Heart left ventricle (tissue), 16 donors: ENCODE measurements at places on chromosomes 2 and 18.

DNA sequence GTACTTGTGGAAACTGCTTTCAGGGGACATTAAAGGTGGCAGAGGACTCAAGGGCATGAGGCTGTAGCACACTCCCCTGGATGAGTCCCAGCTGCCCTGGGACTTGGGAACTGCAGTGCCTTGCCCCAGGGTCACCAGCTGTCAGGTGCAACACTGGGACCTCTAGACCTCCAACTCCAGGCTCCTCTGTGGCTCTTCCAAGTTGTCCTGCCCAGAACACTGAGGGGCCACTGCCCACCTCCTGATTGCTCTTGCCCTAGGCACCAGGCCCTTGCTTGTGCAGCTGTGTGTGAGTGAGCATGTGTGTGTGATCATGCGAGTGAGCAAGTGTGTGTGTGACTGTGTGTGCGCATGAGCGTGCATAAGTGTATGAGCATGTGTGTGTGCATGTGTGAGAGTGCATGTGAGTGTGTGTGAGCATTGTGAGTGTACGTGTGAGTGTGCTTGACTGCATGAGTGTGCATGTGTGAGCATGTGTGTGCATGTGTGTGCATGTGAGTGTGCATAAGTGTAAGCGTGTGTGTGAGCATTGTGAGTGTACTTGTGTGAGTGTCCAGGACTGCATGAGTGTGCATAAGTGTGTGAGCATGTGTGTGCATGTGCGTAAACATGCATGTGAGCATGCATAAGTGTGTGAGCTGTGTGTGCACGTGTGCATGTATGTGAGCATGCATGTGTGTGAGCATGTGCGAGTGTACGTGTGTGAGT lies 301.5 kb downstream of the NDUFA10 start:
- no peak for DNase-seq

DNA sequence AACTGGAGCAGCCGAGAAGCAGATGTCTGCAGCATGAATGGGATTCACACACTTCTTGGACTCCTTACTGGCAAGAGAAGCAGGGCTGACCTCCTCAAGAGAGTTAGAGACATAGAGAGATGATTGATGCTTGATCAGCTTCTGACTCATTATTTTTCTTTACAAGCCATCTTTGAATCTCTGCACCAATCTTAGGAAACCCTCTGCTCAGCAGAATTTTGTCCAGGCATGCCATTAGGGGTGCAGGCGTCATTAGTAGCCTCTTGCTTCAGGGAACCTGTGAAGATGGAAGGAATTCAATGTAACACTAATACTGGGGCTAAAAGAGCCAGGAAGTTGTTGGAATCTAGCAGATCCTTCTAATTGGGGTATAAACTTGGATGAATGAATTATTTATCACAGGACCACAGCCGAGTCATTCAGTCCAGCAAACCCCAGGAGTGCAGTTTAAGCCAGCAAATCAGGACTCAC lies 151.8 kb downstream of the MGAT5 start:
- no peak for DNase-seq

- no peak for DNase-seq
Observed at GRCh38 chr2:78602862-78603261, 422.6 kb upstream of the REG3G start.

GRCh38 chr2:118264232-118264990 lies 176.1 kb downstream of the INSIG2 start:
- no peak for DNase-seq

DNA sequence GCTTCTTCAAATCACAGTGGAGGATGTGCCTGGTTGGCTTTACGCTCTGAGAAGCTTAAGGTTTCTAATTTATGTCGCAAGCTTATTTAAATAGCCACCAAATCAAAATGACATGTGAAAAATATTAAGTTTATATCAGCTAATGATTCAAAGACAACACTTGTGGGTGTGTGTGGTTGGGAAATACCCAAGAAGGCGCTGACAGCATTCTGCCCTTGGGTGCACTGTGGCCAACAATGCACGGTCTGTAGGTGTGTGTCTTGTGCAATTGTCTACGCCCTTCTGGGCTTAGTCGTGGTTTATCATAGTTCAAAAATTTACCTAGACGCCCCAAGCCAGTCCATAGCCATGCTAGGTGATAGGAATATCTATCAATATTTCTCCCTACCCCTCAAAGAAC lies 60.9 kb downstream of the KCTD1 start:
- no peak for DNase-seq

GRCh38 chr18:46411191-46411828 lies 245.7 kb downstream of the LOXHD1 start:
- no peak for DNase-seq

DNA sequence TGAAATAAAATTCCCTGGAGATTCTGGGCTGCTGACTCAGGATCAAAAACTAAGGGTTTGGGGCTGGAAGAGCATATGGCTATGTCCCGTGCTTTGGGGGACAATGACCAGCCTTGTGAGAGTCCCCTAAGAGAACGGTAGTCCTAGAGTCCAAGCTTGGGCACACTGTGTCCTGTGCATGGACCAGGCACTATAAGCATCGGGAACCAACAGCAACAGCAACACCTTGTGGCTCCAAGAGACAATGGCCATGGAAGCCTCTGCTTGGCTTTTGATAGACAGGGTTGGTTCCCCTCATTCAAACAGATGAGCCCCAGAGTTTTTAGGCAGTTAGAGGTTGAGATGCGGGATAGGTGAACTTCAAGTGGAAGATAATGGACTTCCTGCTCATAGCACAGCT lies 294.4 kb upstream of the CHAC2 start:
- no peak for DNase-seq

DNA sequence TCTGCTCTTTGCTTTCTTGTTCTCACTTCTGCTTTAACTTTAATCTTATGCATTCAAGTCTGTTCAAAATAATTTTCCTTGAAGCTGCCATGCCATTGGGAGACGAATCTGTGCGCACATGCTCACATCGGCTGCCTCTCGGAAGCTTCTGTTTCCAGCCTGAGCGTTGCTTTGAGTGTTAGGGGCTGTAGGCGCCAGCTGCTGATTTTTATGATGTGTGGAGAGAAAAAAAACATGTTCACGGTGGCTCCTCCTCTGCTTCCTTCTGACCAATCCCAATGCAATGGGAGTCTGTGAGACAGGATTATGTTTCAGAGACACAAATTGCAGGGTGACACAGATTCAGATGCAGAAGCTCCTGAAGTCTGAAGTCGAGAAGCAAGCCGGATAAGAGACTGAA lies at the start of gene MC4R:
MC4R (minus strand) TSS at position 180 of the 400 bp plus-strand sequence. CDS start 426 bp downstream, outside the sequence.
- no peak for DNase-seq

DNA sequence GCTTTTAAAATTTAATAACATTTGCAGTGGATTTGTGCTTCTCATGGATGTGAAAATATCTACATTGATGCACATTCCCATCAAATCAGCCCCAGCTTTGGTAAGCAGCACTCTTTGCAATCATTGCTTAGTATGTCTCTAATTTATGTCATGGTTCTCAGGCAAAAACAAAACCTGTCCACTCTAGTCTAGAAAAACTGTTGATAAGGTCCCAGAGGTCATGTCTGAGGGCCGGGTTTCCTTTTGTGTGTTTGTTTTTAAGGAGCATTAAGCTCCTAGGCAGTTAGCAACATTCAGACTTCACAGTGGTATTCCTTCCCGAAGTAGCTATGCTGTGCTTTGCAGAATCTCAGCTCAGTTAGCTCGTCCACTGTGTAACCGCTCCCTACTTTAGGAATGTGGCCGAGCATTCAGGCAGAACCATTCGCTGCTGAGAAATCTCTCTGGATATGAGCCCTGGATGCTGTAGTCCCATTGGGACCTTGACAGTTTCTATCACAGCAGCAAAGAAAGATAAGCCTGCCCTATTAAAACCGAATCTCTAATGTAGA lies 4.0 kb downstream of the DIPK1C start:
- peak; percentile 42 for DNase-seq

- no peak for DNase-seq
Observed at GRCh38 chr2:159088906-159089305, 120.5 kb downstream of the TANC1 start.

GRCh38 chr2:68505603-68506159 lies 38.3 kb downstream of the APLF start:
- no peak for DNase-seq

DNA sequence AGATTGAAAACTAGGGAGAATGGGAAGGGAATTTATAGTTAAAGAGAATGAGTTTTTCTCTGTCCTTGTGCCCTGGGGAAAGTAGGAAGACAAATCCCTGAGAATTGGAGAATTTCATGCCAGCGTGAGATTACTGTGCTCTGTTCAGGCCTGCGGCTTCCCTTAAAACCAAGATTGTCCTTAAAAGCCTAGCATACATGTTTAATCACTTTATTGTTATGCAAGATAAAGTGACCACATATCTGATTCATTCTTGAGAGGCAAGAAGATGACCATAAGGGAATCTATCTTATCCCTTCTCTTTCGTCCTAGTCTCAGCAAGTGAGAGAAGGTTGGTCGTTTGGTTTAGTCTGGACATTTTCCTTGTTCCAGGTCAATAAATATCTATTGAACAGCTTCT lies 75.9 kb downstream of the ADCYAP1 start:
- no peak for DNase-seq

DNA sequence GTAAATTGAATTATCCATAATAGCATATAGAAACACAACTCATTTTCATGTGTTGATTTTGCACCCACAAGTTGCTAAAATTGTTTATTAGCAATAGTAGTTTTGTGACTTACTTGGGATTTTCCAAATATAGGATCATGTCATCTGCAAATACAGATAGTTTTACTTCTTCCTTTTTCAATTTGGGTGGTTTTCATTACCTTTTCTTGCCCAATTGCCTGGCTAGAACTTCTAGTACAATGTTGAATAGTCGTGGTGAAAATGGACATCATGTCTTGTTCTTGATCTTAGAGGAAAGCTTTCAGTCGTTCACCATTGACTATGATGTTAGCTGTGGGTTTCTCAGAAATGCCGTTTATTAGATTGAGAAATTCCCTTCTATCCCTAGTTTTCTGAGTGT lies 60.2 kb upstream of the TCF7L1 start:
- DNase-seq = no peak

DNA sequence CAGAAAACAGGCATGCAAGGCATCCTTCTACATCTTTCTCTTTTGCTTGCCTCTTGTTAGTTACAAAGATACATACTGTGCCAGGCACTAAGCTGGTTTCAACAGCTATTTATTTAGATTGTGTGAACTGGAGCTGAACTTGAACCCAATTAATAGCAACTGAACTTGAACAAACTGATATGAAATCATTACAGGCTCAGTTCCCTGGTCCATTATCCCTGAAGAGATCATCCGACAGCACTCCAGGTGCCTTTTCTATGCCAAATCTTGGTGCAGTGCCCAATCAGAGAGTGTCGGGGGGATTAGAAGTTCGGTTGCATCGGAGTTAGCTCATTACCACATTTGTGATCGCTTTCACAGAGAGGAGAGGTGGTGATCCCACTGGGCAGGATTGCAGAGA lies 477.6 kb downstream of the PARD3B start:
- DNase-seq = no peak

DNA sequence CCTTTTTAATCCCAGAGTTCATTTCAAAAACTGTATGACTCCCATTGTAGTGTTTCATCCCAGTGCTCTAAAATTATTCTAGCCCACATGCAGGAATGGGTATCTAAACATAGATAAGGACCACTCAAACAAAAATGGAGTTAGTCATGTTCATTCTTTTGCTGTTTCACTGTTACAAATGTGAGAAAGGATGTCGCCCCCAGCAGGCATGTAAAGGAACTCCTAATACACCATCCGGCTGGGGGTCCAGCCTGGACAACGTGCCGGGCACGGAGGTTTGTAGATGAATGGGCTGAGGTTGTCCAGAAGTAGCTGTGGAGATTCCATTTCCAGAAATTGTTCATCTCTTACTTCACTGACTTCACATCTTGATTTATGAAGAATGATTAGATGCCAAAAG lies 101.9 kb upstream of the RAB12 start:
- no peak for DNase-seq

DNA sequence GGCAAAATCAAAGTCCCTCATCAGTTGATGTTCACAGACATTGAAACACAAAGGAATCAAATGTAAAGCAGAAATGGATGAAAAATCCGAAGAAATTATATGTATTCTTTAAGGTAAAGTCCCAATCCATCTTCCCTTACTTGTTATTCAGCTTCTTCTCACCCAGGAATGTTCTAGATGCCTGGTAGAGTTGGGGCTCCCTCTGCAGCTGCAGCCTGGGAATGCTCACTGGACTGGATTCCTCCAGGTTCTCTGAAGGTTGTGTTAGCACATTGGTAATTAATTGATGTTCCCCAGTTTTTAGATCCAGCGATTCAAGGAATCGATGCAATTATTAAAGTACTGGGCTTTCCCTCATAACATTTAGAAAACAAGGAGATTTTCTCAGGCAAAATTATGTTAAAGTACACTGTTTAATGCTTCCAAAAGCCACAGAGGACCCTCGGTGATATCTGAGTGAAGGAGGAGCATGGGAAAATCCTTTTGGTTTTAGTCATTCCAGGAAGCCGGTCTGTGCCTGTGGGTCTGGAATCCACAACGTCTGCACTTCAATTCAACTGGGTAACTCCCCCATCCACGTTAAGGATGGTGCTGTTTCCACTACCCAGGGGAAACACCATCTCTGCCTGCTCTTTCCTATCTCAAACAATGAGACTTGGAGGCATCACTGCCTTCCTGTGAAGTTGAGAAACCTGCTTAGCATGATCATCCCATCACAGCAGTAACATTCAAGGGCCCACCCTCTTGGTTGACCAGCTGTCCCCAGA lies 22.0 kb downstream of the NTSR2 start:
- DNase-seq = no peak

DNA sequence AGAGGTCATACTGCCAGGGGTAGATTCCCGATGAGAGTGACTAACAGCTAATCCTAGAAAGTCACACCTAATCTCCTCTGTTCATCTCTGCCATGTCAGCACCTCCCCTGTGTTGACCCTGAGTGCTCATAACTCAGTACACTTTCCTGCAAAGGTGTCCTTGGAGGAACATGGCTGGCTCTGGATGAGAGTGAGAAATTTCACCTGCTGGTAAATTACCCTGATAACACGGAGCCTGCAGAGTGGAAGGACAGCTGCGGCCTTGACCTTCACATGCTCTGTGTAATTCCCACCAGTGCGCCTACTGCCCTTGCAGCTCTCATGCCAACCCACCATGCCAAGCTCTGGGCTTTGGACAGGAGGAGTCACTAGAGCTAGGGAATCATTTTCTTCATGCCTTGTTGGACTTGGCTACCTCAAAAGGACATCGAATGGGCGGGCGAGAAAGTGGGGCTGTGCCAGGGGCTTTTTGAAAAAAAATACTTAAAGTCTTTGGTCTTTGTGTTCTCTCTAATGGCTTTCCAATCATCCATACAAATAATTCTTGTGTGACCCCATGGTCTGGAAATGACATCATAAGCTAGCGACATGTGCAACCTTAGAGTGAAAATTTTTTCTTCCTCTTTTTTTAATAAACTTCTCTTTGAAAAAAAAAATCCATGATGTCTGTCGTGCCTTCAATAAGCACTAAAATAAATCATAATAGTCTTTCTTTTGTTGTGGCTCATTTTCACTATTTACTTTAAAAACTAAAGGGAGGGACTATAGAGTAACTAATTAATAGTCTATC lies 319.9 kb downstream of the MYCN start:
- no peak for DNase-seq

DNA sequence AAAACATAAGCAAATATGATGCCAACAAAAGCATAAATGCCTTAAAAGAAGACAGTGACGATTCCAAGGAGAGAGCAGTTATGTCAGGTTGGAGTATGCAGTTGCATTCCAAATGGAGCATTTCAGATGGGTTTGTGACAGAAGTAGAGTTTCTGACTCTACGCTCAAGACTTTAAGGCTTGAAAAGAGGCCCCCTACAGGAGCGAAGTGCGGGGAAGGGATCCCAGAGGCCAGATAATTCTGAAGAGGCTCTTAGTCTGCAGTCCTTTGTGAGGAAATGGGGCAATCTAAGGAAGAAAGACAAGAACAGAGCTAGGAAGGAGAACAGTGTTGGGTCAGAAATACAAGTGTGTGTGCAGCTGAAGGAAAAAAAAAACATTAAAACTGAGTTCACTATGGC lies 95.5 kb downstream of the ZNF521 start:
- DNase-seq = no peak
